HepG2 (cell line): ENCODE measurements at places on chromosomes 12 and 14.

- no peak for DNase-seq
Measured at GRCh38 chr14:83347874-83348273, 1814.2 kb upstream of the SEL1L start.

GRCh38 chr14:85387181-85387580 is 142.8 kb upstream of the FLRT2 start:
- DNase-seq = no peak

DNA sequence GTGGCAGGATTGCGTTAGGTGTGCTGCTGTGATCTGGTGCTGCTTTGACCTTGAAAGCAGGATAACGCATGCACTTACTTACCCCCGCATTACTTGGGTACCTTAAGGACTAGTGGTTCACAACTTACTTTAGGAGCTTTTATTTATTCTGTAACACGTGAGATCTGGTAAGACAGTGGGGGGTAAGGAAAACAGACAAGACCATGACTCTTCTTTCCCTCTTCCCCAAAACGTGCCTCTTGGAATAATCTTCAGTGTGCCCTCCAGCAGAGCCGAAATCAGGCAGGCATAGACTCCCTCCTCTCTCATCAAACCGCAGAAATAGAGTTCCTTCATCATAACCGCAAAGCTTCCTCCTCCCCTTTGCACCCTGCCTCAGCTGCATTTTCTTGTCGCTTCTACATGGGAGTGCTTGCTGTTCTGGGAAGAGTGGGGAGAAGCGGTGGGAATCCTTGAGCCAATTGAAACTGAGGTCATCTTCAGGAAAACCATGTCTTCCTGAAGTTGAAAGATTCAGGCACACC is 43.4 kb downstream of the RAD52 start:
- DNase-seq = no peak

DNA sequence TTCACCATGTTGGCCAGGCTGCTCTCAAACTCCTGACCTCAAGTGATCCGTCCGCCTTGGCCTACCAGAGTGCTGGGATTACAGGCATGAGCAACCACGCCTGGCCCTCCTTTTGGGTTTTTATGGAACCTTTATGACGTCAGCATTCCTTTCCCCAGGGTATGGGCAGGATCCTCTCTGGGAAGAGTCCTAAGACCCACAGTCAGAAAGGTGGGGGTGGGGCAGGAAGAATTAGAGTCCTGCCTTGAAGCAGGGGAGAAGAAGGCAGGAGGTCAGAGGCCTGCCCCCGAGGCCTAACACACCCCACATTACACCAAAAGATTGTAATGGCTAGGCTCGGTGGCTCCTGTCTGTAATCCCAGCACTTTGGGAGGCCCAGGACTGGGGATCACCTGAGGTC is 30.8 kb upstream of the CDK17 start:
- no peak for DNase-seq

- no peak for DNase-seq
Measured at GRCh38 chr12:47750916-47751470, 7.7 kb downstream of the RAPGEF3 start.

- DNase-seq = no peak
Measured at GRCh38 chr12:128969480-128970055, 116.3 kb downstream of the GLT1D1 start.

DNA sequence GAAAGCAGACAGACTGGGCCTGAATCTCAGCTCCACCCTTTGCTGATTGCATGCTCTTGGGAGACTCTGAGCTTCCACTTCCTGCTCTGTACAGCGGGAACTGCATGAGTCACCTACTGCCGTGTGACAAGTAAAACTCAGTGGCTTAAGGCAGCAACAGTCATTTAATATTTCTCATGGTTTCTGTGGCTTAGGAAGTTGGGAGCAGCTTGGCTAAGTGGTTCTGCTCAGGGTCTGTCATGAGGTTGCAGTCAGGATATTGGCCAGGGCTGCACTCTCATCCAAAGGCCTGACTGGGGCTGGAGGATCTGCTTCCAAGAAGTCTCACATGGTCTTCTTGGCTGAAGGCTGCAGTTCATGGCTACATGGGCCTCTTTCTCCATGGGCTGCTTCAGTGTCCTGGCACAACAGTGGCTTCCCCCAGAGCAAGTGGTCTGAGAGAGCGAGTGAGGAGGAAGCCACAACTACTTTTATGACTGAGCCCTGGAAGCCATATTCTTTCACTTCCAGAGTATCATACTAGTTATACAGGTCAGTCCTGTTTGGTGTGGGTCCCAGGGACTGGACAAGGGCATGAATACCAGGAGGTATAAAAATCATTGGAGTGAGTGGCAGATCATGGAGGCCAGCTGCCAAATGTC is 49.7 kb downstream of the FAM222A start:
- DNase-seq = no peak

- no peak for DNase-seq
Measured at GRCh38 chr14:77883131-77883846, 83.4 kb downstream of the ADCK1 start.
